ENCODE measurements at places on chromosomes 12 and 14.

DNA sequence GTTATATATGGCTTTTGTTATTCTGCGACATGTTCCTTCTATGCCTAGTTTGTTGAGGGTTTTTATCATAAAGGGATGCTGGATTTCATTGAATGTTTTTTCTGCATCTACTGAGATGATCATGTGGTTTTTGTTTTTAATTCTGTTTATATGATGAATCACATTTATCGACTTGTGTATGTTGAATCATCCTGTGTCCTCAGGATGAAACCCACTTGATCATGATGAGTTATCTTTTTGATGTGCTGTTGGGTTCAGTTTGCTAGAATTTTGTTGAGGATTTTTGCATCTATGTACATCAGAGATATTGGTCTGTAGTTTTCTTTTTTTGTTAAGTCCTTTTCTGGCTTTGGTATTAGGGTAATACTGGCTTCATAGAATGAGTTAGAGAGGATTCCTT lies 291.2 kb downstream of the AKAP6 start:
- no peak for DNase-seq

- no peak for DNase-seq
These were observed 103.7 kb downstream of the ERC1 start for GRCh38 chr12:1094714-1095113.

DNA sequence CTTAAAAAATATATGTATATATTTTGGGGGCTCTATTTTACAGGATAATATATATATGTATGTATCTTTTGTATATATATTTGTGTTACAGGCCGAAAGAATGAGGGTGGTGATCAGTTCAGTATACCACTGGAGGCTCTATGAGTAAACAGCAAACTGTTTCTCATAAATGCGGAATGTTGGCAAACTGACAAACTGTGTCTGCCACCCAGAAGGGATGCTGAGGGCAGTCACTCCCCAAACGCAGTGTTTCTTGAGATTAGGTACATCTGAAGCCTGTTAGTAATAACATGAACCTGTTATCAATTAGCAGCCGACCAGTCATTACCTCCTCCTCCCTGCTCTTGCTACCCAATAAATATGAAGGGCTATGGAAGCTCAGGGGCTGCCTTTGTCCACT lies 20.8 kb downstream of the TNFAIP2 start:
- DNase-seq = no peak

DNA sequence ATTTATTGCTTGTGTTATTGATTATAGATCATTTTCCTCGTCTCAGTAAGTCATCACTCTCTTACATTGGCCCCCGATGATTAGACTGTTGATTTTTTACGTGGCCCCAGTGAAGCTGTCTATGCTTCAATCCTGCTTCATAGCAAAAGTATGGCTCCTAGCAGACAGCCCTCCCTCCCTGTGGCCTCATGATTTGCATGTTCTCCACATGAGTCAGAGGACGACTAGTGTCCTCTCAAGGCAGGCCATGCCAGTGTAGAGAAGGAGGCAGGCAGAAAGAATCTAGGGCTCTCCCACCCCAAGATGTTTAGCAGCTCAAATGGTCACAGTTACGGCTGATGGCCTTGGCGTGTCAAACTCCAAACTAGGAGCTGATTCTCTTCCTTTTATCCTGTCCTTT lies 59.6 kb downstream of the FIGNL2 start:
- no peak for DNase-seq

DNA sequence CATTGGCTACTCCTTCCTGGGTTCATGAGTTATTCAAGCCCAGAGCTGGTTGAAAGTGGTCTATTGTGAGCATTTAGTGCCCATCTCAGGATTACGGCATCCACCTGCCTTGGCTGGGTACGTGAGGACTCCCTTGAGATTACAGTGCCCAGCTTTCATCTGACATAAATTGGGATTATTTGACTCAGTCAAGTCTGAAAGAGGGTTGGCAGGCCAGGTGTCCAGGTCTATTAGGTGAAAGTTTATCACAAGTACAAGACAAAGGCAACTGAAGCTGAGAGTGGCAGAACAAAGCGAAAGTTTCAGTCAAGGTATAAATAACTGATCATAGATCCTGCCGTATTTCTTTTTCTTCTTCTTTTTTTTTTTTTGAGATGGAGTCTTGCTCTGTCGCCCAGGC lies 84.6 kb upstream of the ATF7IP start:
- DNase-seq = no peak

GRCh38 chr12:51848326-51848727 lies at the start of gene FIGNL2:
Gene FIGNL2 (minus strand): TSS chr12:51848718. CDS start chr12:51822413, 26,305 bp downstream.
- no peak for DNase-seq

DNA sequence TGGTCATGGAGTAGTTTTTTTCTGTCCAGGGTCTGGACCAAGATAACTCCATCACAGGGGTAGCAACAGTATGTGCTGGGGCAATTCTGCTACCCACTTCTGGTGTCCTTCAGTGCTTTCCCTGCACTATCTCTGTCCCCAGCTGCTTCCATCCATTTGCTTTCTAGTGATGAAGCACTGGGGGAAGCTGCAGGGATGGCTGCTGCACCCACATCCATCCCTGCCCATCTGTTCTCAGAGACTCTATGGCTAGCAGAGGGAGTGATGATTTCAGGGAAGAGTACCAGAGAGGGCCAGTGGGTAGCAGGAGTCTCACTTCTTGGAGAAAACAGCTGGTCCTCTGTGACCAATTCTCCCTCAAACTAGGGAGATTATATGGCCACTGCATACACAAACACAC lies 44.1 kb downstream of the ETV6 start:
- no peak for DNase-seq

- DNase-seq = peak; percentile 61
These were observed 33.1 kb upstream of the COL2A1 start for GRCh38 chr12:48037267-48037915.

- no peak for DNase-seq
These were observed 87.0 kb downstream of the SAMD4A start for GRCh38 chr14:54653712-54654469.

DNA sequence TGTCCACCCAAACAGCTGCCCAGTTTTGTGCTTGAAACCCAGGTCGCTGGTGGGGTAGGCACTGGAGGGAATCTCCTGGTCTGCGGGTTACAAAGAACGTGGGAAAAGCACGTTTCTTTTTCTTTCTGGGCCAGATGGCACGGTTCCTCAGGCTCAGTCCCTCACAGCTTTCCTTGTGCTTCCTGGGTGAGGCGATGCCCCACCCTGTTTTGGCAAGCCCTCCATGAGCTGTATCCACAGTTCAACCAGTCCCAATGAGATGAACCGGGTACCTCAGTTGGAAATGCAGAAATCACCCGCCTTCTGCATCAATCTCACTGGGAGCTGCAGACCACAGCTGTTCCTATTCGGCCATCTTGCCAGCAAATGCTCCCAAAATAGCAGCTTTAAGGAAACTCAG lies 51.4 kb upstream of the TMTC2 start:
- no peak for DNase-seq

- DNase-seq = no peak
These were observed 9.0 kb downstream of the PHETA1 start for GRCh38 chr12:111359914-111360276.

DNA sequence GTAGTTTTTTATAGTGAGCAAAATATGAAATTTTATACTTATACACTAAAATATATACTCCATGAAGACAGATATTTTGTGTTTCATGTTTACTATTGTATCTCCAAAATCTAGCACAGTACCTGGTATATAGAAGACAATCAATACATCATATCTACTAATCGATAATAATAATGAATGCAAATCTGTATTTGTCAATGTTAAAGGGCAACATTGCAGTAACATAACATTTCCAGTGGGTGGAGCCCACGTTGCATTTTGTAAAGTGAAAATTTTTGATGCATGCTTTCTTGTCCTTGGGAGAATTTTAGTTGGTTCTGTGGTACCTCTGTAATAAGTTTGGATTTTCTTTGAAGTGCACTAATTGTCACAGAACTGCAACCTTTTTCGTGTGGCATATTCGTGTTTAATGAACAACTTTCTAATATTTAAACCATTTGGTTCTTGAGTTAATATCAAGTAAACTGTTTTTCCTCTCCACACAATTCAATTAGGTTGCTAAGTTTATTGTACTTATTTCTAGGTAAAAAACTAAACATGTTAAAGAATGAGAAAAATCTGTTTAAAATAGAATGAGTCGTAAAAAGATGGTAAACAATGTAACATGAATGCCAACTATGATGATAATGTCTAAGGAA lies 47.4 kb downstream of the AVPR1A start:
- peak; percentile 14 for DNase-seq

- no peak for DNase-seq
These were observed 17.4 kb downstream of the IGF1 start for GRCh38 chr12:102462795-102463465.

- DNase-seq = no peak
These were observed 16.4 kb upstream of the IL22 start for GRCh38 chr12:68269779-68270178.

DNA sequence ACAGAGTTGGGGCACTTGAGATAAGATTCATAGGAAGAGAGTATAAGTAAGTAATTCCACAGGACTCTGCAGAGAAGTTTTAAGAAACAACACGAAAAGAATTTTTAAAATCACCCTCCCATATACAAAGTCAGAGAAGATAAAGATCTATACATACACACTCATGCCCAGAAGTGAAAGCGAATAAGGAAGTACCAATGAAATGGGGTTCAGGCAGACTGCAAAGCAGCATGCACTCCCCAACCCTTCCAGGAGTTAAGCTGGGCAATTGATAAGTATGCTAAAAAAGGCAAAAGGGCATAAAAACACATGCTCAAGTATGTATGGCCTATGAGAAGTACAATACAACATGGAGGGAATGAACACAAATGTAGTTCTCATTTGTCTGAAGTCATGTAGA lies 246.2 kb upstream of the GRIP1 start:
- no peak for DNase-seq

DNA sequence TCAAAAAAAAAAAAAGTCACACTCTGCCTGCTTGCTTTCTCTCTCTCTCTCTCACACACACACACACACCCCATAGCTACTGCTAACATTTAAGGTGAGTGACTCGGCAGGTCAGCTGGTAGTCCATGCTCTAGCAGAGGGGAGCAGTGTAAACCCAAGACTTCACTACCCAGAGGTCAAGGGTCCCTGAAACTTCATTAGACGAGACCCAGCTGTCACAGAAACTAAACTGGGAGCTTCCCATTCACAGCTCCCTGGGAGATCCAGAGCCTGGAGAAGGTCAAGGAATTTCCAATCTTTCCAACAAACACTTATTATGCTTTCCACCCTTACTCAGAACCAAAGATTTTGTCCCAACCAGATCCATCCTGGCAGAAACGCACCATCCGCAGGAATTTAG lies 33.2 kb downstream of the CKAP4 start:
- no peak for DNase-seq

DNA sequence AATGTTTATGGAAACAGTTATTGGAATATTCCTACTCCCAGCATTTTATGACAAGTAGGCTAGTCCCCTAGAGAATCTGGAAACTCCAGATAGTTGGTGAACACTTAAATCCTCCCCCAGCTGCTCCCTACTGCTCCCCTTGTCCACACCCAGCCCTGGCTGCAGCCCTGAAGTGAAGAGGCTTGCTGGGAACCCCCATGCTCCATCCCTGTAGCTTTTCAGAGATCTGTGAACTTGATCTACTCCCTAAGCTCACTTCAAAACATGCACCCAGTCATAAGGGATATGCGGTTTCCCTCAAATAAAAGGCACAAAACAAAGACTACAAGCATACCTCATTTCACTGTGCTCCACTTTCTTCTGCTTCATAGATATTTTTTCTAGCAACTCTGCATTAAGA lies 33.2 kb downstream of the EGLN3 start:
- DNase-seq = no peak

GRCh38 chr12:100251917-100252316 lies 15.0 kb downstream of the DEPDC4 start:
- no peak for DNase-seq

DNA sequence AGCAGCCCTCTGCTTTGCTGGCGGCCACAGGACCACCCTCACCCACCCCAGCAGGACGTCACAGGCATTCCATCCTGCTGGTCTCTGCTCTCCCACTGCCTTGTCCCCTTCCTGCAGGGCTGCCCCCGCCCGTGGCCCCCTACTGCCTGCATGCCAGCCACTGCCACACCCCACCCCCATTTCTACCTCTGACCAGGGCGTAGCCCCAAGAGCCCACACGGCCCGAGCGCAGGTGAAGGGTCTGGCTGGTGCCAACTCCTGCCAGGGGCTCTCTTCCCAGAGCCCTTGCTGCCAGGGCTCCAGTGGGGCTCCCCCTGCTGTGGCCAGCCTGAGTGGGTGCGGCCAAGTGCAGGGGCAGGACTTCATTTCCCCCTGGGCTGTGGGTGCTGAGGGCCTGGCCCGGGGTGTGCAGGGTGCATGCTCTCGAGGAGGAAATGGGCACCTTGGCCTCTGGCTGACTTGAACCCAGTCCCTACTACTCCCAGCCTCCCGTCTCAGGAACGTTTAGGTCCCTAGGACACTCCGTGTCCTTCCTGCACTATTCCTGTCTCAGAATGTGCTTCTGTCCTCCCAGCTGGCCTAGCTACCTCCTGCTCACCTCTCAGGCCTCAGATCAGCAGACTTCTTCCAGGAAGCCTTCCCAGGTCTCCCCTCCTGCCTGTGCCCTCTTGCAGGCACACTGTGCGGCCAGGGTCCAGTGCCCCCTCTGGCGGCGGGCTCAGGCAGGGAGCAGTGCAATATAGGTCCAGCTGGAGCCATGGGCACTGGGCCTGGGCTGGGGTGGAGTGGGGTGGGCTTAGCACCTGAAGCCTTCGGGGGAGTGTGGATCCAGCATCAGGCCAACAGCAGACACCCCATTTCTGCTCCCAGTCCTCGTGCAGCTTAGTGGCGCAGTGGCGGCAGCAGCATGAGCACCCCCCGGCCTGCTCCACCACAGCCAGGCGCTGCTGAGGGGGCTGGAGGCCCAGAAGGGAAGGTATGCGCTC lies 1.4 kb downstream of the LBHD2 start:
- peak; percentile 58 for DNase-seq

DNA sequence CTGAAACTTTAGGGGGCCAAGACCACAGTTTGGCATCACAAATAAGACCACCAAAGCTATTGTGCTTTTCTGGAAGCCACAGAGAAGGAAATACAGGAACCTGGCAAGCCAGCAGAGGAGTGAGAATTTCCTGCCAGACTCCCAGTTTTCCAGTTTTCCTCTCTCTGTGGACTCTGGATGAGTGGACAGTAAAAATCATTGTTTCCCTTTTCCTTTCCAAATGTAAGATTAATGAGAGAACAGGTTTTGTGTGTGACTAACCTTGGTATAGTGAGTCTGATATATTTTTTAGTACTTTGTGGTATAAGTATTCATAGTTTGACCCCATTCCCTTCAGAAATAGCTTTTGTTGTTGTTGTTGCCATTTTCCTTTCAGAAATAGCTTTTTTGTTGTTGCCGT lies 2.6 kb upstream of the TAC3 start:
- no peak for DNase-seq

All from HAP-1 (cell line).